Activated naive CD4-positive, alpha-beta T cell treated with anti-CD3 and anti-CD28 coated beads, Interleukin-2, amount 50 U/mL, for 72 hours (primary cell): ENCODE measurements at places on chromosomes 11 and 22.
A peak's percentile ranks its signal among the peaks of the same experiment; 100 is the strongest.

- no peak for DNase-seq
Observed at GRCh38 chr11:68009391-68010089, 587 bp upstream of the ALDH3B1 start.

GRCh38 chr11:67030976-67031375 lies 8.0 kb downstream of the SYT12 start:
- no peak for DNase-seq

DNA sequence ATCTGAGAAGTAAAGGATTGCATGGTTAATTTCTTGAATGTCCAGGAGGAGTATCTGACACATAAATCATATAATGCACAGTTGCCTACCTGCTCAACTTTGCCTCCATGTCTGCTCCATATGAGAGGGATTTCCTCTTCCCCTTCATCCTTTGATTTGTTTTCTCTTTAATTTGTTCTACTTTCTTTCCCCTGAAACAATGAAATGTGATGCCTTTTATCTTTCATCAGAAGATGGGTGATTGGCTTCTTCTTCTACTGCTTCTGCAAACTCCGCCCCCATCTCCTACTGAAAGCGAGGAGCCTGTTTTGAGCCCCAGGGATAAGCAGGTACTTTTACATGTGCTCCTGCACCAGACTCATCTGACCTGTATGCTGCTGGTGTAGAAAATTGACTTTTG lies 9.9 kb upstream of the ETS1 start:
- no peak for DNase-seq

- DNase-seq = no peak
Observed at GRCh38 chr11:72613977-72614376, 60.2 kb downstream of the PDE2A start.

GRCh38 chr11:100550912-100551632 lies 136.0 kb upstream of the ARHGAP42 start:
- DNase-seq = no peak

DNA sequence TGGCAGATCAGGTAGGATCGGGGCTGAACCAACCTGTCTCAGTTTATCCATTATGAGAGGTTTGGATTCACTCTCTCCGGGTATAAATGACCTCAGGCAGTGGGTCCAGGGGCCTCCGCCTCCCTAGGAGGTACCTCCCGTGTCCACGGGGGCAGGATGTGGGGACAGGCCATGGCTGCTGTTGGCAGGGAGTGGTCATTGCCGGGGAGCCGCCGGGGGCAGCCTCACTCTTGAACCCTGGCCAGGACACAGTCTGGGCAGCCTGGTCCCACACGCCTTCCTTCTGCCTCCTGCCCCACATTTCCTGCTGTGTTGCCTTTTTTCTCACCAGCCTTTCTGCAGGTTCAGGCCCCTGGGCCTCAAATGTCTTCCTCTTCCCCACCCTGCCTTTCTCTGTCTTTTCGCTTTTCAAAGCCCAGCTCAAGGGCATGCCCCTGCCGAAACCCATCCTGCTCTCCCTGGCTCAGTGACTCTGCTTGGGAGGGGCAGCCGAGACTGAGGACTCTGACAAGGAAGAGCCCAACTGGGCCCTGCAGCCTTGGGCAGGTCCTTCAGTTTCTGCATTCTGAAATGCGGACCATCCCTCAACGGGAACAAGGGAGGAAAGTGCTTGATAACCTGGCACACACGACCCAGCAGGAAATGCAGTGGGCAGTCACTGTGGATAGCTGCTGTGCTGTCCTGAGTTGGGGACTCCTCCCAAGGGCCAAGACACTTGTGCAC lies 31.1 kb downstream of the ZC3H7B start:
- no peak for DNase-seq

- DNase-seq = peak; percentile 11
Observed at GRCh38 chr11:95487391-95487790, 256.4 kb upstream of the SESN3 start.

DNA sequence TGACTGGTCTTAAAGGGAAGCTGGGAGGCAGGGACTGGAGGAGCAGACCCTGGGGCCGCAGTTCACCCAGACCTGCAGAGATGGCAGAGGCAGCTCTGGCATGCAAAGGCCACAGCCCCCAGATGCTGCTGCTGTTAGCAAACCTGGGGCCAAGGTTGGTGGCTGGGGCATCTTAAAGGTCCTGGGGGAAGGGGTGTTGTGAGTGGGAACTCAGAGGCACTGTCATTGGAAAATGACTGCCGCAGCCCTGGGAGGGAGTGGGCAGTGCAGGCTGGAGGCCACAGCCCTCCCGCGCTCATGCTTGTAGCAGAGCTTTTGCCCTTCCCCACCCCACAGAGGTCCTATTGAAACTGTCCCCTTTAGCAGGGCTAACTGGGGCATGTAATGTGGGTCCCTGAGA lies 111.8 kb downstream of the CTTN start:
- DNase-seq = no peak

GRCh38 chr22:17436382-17436980 lies 67.2 kb downstream of the CECR2 start:
- no peak for DNase-seq

DNA sequence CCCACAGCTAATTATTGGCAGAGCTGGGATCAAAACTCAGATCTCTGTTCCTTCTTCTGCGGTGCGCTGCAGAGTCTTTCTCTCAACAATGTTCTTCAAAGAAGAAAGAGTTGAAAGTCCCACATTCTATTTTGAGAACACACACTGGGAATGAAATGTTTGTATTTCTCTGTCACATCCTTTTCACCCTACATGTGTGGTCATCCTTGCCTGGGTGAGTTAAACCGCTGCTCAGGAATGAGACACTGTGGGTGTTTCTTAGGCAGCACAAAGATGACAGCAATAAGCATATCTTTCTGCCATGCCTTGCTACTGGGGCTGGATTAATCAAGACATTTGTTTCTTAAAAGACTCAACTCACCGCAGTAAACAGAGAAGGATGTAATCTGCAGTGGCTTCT lies 222.6 kb downstream of the LARGE1 start:
- DNase-seq = no peak

- DNase-seq = no peak
Observed at GRCh38 chr11:3783611-3784010, 13.7 kb downstream of the NUP98 start.

GRCh38 chr11:57302489-57302888 lies 22.3 kb downstream of the TNKS1BP1 start:
- DNase-seq = no peak

- no peak for DNase-seq
Observed at GRCh38 chr11:90423378-90423777, 200.5 kb upstream of the CHORDC1 start.

DNA sequence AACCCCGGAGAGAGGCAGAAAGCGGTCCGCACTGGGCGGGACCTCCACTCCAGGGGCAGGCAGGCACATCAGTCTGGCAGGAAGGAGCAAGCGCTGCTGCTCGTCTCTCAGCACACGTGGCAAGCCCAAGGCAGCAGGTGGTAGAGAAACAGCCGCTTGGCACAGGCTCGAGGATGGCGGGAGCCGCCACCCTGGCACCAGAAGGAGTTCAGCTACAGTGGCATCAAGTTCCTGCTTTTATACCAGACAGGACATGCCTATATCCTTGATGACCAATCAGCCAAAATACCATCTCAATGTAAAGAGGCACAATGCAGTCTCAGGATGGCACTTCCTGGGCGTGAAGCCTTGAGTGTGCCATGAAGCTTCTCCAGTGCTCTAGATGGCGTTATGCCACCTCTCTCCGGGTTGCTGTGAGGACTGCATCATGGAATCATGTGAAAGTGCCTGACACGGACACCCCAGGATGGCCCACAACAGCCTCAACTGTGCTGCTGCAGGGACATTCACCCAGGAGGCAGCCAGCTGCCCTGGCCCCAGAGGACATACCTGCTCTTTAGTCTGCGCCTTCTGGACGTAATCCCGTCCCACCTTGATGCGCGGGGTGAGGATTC lies 64.8 kb downstream of the APOL1 start:
- no peak for DNase-seq

DNA sequence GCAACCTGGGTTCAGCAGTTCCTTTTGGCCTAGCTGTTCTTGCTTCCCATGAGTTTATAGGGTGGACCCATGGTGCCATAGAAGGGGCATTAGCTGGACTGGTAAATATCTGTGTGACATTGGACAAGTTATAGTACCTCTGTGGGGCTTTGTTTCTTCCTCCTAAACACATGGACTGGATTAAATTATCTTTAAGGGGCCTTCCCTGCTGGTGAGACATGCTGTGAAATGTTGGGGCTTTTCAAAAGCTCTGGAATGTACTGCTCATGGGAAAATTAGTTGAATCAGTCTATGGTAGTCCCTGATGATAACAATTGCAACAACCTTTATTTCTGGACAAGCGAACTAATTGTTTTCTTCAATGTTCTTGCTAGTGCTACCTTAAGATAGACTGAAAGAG lies 276.2 kb downstream of the BLID start:
- no peak for DNase-seq

- peak; percentile 58 for DNase-seq
Observed at GRCh38 chr22:43014316-43014868, 557 bp downstream of the PACSIN2 start.

DNA sequence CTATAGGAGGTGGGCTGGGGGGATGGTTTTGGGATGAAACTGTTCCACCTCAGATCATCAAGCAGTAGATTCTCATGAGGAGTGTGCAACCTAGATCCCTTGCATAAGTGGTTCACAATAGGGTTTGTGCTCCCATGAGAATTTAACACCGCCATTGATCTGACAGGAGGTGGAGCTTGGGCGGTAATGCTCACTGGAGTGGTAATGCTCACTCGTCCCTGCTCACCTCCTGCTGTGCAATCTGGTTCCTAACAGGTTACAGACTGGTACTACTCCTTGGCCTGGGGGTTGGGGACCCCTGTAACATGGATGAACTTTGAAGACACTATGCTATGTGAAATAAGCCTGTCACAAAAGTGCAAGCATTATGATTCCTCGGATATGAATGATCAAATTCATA lies 87.0 kb upstream of the CLNS1A start:
- no peak for DNase-seq

GRCh38 chr22:38435965-38436364 lies 19.0 kb downstream of the KCNJ4 start:
- no peak for DNase-seq

DNA sequence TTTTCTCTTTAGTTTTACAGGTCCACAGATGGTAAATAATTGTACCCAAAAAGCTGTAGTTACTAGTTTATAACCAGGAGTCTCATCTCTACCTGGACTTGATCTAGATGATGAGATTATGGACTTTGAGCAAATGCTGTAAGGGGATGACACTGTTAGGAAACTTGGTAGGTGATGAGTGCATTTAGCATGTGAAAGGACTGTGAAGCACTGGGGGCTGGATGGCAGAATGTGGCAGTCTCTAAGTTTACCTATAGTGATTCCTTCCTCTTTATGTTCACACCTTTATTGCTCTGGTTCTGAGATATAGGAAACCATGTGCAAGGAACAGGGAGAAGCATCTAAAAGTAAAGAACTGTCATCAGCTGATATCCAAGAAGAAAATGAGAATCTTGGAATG lies 230.7 kb upstream of the CHORDC1 start:
- DNase-seq = no peak

GRCh38 chr11:96303064-96303463 lies 39.9 kb downstream of the MAML2 start:
- DNase-seq = no peak

GRCh38 chr11:133166662-133167061 lies 365.6 kb downstream of the OPCML start:
- DNase-seq = no peak

DNA sequence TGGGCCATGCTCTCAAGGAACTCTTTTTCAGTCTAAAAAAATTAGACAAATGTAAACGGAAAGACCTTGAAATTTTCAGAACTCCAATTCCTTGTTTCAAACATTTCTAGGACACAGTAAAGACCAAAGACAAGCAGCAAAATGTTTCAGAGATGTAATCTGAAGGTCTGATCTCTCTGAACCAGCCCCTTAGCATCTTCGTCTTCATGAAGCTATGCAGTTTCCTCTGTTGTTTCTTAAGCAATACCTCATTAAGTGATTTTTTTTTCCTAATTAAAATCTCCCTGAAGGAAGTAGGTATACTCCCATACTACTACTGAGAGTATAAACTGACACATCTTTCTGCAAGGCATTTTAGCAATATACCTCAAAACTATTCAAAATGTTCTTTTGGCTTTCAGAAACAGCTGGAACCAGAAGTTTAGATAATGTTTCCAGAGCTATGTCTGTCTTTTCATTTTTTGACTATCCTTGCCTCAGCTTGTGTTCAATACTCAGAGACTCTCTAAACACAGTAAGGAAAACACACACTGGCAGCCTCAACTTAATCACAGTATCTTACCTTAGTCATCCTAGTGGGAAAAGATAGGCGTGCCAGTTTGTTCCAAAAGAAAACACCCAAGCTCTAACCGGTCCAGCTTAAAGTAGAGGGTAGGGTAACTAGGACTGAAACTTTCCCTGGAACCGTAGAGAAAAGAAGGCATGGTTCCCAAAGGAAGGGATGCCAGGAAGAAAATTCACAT lies 25.1 kb downstream of the SBF2 start:
- no peak for DNase-seq

DNA sequence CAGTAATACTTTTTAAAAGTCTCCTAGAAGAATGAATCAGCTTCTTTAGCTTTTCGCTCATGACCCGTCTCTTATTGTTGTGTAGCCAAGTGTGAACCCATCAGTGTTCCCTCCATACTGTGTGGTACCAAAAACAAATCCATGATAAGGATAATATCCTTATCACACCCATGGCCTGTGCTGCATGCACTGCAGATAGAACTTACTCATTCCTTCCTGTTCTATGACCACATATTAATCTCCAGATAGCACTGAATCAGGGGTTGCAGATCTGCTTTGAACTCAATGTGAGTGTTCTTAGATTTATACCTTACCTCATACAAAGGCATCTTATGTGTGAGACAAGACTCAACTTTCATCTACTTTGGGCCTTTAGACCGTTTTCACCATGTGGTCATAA lies 373.4 kb downstream of the JRKL start:
- no peak for DNase-seq

- no peak for DNase-seq
Observed at GRCh38 chr11:61193596-61193995, 9.7 kb upstream of the PGA3 start.

GRCh38 chr11:129723761-129724162 lies 91.9 kb upstream of the TMEM45B start:
- DNase-seq = no peak

DNA sequence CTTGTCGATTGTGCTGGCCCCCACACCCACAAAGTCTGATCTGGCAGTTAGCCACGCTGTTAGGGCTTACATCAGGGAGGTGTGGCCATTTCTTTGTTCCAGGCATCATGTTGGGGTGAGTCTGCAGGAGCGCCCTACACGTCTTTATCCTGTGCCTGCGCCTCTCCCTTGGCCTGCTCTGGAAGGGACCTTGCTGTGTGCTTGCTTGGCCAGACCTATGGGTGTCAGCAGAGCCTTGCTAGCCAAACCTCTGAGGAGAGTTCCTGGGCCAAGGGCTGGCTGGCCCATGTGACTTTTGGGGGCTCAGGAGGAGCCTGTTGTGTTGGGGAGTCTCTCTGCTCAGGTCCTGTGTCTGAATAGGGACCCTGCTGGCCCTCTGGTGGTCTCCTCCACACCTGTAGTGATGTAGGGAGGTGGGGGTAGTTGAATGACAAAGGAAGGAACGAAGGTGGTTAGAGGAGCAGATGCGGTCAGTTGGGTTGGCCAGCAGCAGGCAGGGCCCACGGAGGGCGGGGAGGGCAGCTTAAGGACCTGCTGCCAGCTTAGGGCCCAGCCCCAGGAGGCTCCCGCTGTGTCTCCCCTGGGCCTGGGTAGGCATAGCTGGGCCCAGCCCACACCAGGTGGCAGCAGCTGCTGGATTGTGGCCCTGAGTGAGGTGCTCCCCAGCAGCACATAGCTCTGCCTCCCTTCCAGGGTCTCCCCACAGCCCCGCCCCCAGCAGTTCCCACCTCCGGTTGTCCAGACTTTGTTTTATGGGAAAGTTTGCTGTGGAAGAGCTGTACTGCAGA lies 7.9 kb downstream of the PPIL2 start:
- DNase-seq = no peak

GRCh38 chr22:20154602-20155187 lies 3.8 kb upstream of the CCDC188 start:
- DNase-seq = no peak
